ENCODE measurements at places on chromosomes 11 and 22. TPM values are rescaled to one million over a fixed set of nuclear protein-coding genes. Genes with fewer than 3 reads are reported as not detected.

DNA sequence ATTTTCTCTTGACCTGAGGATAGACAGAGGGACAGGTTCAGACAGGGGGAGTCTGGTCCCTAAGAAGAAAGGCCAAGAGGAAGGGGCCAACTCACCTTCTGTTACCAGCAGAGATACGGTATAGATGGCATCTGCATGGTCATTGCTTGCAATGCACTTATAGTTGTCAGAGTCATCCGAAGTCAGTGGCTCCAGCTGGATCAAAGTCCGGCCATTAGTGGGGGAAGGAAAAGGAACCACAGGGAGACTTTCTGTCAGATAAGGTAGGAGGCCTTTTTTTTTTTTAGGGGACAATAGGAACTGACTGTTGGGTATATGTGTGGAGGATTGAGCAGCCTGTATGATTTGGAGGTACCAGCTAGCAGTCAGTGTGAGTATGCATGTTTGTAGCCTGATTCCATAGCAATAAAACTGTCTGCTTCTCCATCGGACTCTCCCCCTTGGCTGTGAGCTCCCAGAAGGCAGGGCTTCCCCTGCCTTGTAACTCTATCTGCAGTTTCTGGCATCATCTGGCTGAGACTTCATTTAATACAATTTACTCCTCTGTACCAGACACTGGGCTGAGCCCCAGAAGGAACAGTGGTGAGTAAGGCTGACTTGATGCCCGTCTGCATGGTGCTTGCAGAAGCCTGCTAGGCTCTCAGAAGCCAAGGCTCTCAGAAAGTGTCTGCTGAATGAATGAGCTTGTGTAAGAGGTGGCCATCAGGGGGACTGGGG is 5.7 kb downstream of the IGSF22 start:
- no peak for DNase-seq

RANGAP1 gene
- 36.8 TPM for total RNA-seq

OOSP1 gene
- total RNA-seq, result not detected

OR56A5 gene
- total RNA-seq, result not detected

TLCD5 gene
- total RNA-seq, result 12.5 TPM

AMPD3 gene
- 10.8 TPM for total RNA-seq
